HFFc6 (cell line): ENCODE measurements at places on chromosomes 11 and 22. TPM values are rescaled to one million over a fixed set of nuclear protein-coding genes. Genes with fewer than 3 reads are reported as not detected.

Gene DEFB131B
- not detected in 3 replicates for total RNA-seq

Gene CCDC87
- 0.20 to 0.60 TPM (median 0.54 TPM) in 3 replicates for total RNA-seq

Gene MS4A7
- total RNA-seq: not detected in 3 replicates

Gene RIMBP3C
- total RNA-seq: 0.16 to 0.37 TPM (median 0.26 TPM) in 3 replicates

Gene RBMXL2
- total RNA-seq: not detected in 2 replicates

Gene PSMD13
- total RNA-seq: 165 to 173 TPM (median 171 TPM) in 3 replicates

Gene TMPRSS6
- not detected in 2 replicates for total RNA-seq

Gene CHST1
- 0.08 to 0.18 TPM in 2 of 3 replicates, not detected in the other for total RNA-seq

Gene CDC45
- total RNA-seq: 8.8 to 18.3 TPM (median 18.2 TPM) in 3 replicates

Gene SMIM38
- not detected in 2 replicates for total RNA-seq

Gene SLC5A1
- total RNA-seq: not detected in 3 replicates

Gene FDXACB1
- total RNA-seq: 1.6 to 2.0 TPM (median 1.8 TPM) in 3 replicates

Gene OR52E8
- not detected in 3 replicates for total RNA-seq

Gene WNT7B
- 0.07 to 0.19 TPM (median 0.18 TPM) in 3 replicates for total RNA-seq

Gene OR6A2
- 0.05 to 0.06 TPM in 2 of 3 replicates, not detected in the other for total RNA-seq

Gene USH1C
- total RNA-seq: not detected in 3 replicates

Gene SLC22A6
- total RNA-seq: not detected in 3 replicates

Gene KRTAP5-8
- not detected in 3 replicates for total RNA-seq

Gene CNGA4
- total RNA-seq: not detected in 3 replicates

Gene LRRN4CL
- 1.3 and 3.3 TPM in 2 replicates for total RNA-seq

Gene CCDC116
- total RNA-seq: 0.17 to 0.33 TPM (median 0.18 TPM) in 3 replicates

Gene SYTL2
- total RNA-seq: 23.9 to 34.2 TPM (median 27.0 TPM) in 3 replicates

Gene PANX3
- not detected in 3 replicates for total RNA-seq

Gene PRG3
- total RNA-seq: not detected in 3 replicates

Gene OR4A16
- not detected in 2 replicates for total RNA-seq

Gene P4HA3
- total RNA-seq: 0.96 to 4.2 TPM (median 2.9 TPM) in 3 replicates

Gene PIK3IP1
- 8.7 and 10.0 TPM in 2 replicates for total RNA-seq
